HEK293T (cell line): ENCODE measurements at places on chromosomes 4 and X.

GRCh38 chr4:153535772-153536513 lies 69.8 kb downstream of the TMEM131L start:
- DNase-seq: no peak

DNA sequence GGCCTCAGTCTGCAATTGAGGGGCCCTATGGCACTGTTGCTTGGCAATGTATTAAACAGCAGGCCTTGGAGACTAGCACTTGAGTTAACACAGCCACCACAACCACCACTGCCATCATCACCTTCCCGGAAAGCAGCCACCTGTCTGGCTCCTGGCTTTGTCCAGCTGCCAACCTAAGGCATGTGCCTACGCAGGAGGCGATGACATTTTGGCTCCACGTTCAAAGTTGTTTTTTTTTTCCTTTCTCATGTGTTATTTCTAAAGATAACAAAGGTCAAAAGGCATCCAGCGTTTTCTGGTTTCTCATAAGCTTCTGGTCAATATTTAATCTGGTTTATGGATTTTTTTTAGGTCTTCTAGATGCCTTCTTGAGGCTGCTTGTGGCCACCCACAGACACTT lies 7.5 kb downstream of the CLDN2 start:
- DNase-seq: no peak

DNA sequence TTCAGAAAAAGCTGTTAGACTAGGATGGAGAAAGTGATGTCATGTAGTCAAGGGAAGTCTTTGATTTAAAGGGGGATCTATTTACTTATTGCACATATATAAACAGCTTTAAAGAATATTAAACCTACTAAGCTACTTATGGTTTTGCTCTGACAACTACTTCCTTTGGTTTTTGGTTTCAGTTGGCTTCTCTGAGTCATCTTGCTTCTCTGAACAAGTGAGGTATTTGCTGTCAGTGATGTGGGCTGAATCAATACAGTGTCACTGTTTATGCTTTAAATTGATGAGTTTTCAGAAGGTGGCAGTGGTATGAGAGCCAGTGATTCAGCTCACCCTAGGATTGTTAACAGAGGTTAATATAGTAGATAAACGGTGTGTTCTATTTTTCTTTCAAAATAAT lies 75.1 kb downstream of the CEP44 start:
- no peak for DNase-seq

GRCh38 chrX:151680805-151681204 lies 14.5 kb upstream of the PRRG3 start:
- DNase-seq: peak; percentile 70

DNA sequence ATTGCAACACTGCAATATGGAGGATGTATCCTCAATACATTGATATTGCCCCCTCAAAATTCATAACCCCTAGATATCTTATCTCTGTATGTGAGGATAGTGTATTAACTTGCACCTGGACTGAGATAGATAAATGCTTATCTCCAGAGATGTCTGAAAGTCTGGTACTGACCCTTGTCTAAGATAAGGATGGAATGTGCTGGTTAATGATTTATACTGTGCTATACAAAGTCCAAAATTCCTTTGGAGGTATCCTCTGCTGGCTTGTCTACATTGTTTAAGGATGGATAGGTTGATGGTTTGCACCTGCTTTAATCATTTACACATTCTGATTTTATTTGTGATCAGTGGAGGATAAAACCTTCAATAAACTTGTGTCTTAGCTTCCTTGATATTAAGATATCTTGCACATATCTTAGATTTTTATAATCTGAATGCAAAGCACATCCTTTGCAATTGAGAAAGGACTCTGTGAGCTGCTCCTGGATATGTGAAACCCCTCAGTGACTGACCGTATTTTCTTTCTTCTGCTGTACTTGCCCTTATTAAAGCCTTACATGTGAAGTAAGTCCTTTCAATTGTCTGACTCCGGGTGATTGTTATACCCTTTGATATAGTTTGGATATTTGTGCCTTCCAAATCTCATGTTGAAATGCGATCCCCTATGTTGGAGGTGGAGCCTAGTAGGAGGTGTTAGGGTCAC lies 430.3 kb upstream of the MAOA start:
- no peak for DNase-seq

DNA sequence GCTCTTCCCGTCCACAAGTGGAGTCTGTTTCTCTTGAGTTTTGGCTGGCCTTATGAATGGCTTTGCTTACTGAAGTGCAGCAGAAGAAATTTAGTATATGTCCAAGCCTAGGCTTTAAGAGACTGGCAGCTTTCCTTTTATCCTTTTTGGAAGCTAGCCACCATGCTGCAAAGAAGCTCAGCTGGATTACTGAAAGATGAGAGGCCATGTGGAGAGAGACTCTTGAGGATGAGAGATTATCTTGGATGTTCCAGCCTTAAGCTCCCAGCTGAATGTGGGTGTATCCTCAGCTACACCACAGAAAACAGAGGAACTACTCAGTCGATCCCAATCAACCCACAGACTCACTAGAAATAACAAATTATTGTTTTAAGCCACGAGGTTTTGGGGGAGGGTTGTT lies 12.5 kb downstream of the CCNG2 start:
- DNase-seq: no peak

GRCh38 chr4:187042251-187042650 lies 318.6 kb upstream of the FAT1 start:
- no peak for DNase-seq

- DNase-seq: no peak
Measured at GRCh38 chrX:13752646-13753045, 18.1 kb downstream of the OFD1 start.

DNA sequence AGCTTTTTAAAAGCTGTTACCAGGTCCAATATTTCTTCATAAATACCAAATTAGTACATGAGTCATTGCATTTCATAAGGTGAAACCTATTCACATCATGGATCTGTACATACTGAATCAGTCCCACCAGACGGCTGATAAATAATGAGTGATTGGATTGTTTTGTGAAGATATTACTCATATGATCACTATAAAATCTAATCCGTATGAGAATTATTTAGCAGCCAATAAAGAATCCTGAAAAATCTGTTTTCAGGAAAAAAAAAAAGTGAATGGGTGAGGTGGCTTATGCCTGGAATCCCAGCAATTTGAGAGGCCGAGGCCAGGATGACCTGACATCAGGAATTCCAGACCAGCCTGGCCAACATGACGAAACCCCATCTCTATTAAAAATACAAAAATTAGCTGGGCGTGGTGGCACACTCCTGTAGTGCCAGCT lies 438.1 kb downstream of the INPP4B start:
- DNase-seq: no peak

GRCh38 chr4:155072417-155072816 lies 136.0 kb upstream of the NPY2R start:
- no peak for DNase-seq

GRCh38 chr4:187666697-187667494 lies 328.7 kb upstream of the ZFP42 start:
- DNase-seq: no peak

DNA sequence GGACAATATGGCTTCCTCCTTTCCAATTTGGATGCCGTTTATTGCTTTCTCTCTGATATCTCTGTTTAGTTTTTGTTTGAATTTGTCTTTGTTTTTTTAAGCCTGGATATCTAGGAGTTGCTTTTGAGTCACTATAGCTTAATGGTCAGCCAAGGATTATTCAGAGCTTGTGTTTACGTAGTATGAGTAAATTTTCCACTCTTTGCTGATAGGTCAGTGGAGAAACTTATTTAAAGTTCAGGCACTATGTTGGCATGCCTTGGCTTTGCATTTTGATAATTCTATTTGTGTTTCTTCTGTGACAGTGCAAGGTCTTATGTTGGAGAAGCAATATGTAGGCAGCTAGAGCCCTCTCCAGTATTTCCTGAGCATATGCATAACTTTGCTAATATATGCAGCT lies 315.2 kb downstream of the GRID2 start:
- no peak for DNase-seq

DNA sequence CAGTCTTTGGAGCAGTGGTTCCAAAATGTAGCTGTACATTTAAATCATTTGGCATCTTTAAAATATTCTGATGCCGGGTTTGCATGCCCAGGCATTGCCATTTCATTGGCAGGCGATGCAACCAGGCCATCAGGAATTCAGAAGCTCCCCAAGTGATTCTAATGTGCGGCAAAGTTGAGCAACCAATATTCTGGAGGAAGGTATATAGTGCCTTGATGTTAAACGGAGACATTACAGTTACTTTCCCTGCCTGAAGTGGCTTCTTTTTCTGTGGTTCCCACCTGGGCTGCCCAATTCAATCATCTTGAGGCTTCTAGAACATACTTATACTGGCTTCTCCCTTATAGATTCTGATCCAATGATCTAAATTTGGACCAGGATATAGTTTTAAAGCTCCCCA lies 68.7 kb upstream of the PGM2 start:
- DNase-seq: no peak

DNA sequence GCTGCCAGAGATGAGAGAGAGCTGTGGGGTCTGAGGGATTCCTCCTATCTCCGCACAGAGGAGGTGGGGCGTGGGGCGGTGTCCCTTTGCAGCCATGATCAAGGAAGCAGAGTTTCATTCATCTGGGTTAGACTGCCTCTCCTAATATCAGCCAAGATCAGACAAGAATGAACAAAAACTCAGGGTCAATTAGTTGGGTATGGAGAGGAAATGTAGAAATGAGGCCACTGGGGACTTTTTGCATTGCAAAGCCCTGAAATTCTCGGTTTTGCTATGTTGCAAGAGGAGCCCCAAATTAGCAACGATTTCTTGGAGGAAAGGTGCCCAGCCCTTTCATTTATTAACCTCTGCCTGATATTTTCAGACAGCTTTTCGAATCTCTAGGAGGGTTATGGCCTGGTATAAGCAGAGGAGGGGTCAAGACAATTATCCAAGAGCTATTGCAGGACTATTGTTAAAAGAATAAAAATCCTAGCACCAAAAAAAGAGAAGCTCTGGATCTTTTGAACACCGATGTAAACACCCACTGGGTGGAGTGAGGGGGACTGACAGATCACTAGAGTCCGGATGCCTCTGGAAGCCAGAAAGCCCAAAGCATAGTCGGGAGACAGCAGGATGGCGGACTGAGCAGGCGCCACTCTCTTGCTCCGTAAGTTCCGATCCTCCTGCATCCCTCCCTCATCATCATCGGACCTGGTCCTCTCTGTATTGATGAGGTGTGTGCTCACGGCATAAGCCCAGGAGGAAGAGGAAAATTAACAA lies 34.4 kb upstream of the ACSL1 start:
- DNase-seq: no peak

GRCh38 chr4:86498863-86499166 lies 95.3 kb upstream of the PTPN13 start:
- no peak for DNase-seq

DNA sequence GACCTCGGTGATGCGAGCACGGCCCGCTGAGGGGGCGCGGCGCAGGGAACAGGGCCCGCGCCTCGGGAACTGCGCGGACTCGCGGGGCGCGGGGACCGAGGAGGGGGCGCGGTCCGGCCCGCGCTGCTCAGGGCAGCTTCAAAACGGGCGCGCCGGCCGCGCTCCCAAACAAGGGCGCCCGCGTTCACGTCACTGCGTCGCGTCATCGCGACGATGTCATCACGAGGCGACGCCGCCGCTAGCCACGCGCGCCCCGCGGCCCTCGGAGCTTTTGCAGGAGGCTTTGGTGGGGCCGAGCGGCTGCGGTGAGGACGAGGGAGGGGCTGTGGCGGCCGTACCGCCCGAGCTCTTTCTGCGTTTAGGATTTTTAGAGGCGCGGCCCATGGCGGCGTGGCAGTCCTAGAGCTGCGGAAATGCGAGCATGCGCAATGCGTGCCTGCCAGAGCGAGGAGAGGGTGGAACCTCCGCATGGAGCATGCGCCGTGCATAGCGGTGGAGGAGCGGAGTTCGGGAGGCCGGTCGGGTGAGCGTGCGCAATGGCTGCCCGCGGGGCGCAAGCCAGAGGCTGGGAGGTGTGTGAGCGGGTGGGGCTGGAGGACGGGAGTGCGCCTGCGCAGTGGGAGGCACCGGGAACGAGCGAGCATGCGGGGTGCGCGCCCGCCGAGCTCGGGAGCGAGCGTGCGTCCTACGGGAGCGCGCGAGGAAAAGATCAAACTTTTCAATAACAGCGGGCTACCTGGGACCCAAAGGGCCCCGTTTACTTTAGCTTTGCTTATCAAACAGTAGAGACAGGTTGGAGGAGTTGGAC lies at the start of gene PPP2R3B:
Gene PPP2R3B, minus strand, starts transcription at position 140 of the 808 bp plus-strand sequence. CDS start 216 bp downstream, outside the sequence.
- peak; percentile 100 for DNase-seq

DNA sequence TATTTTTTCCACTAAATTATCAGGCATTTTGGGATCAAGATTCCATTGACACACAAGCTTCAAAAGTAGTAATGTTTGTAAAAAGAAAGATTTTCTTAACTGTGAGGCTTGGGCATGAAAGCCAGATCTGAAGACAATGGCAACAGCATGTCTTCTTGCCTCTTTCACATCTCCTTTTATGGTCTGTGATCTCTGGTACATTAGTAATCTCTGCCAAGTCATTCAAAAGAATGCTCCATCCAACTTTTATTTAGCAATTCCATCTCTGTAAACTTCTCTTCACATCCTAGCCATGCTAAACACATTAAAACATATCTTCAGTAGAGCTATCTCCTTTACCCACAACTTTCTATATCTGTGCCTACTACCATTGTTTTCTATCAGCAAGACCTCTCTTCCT lies 465.4 kb downstream of the FAT4 start:
- DNase-seq: no peak

- no peak for DNase-seq
Measured at GRCh38 chr4:20474119-20474518, 222.4 kb downstream of the SLIT2 start.

DNA sequence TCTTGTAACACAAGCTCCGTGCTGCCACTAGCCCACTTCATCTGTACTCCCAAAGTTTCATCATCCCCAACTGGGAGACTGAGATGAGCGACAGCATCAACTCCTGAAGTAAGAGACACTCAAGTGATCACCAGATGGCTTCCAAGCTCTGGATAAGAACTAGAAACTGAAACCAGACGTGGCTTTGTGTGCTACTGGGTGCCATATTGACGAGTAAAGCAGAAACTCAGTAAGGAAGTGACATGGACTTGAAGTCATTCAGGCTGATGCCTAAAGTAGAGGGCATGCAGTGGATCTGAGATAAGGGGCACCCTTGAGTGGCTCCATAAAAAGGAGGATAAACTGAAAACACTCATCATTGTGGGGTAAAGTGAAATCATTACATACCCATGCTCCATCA lies 72.4 kb downstream of the PCYT1B start:
- no peak for DNase-seq

- DNase-seq: peak; percentile 57
Measured at GRCh38 chrX:133776072-133776471, 209.3 kb downstream of the GPC3 start.

DNA sequence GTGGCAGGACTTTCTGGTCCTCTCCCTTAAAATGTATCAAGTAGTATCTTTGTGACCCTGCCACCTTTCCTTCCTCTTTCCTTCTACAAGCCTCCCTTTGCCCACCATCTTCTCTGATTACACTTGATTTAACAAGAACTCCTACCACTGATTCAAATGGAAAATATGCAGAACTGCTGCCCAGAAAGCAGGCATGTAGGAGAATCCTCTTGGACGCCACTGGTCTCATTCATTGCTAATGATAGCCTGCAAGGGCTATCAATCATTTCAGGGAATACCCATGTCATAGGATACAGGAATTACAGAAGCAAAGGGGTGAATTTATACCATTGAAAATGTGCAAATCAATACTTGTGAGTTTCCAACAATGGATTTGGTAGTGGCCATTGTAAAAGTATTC lies 294.6 kb upstream of the NRK start:
- DNase-seq: no peak

GRCh38 chrX:19174401-19175025 lies 52.2 kb upstream of the ADGRG2 start:
- no peak for DNase-seq
